ENCODE measurements at places on chromosomes 7 and 10.

DNA sequence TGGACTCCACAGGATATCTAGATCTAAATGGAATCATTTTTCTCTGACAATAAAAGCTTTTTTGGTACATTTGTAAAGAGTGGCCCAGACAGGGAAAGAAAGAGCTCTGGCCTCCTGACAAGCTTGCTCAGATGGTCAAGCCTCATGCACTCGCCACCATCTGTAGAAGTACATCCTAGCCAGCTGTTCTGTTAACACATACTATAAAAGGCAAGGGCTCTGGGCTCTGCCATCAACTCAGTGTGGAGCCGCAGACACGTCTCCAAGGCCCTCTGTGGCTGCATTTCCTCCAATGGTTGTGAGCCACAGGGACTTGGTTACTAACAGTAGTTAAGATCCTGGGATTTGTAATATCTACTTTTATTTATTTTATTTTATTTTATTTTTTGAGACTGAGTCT, 70.8 kb upstream of the KDM7A start:
- no peak for DNase-seq

DNA sequence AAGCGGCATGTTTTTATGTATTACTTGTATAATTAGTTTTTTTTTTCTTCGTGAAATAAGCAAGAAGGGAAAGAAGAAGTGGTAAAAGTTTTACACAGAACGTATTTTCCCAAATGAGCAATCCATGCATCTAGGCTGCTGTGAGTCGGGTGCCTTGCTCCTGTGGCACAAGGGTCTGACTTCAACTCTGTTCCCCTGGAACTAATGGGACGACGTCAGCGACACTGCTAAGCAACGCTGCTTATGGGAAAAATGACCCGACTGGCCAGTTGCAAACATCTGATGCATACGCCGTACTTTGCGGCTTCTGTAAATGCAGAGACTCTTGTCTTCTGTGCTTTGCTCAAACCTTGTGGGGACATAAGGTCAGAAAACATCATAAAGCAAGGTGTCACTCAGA, 66.3 kb downstream of the MPP7 start:
- no peak for DNase-seq

DNA sequence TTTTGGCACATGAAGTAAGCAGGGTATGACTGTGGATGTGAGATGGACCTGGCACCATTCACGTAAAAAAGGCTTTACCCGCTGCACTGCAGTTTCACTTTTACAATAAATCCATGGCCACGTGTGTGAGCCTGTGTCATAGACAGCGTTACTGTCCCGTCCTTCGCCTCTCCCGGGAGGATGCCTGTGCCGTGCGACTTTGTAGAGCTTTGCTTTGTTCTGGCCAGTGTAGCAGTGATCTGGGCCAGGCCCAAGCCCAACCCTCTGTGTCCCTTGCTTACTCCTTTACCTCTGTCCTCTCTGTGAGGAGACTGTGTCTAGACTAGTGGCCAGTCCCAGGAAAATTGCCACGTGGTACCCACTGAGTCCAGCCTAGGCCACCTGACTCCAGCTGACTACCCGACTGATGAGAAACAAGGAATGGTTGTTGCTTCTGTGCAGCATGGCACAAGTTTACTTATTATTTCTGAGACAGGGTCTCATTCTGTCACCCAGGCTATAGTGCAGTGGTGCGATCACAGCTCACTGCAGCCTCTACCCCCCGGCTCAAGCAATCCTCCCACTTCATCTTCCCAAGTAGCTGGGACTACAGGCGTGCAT, 48.1 kb downstream of the JAKMIP3 start:
- DNase-seq: no peak

GRCh38 chr7:44784364-44784763, 12.1 kb upstream of the PPIA start:
- no peak for DNase-seq

GRCh38 chr7:155188821-155189581, 108.7 kb upstream of the INSIG1 start:
- peak; percentile 46 for DNase-seq

GRCh38 chr10:109427411-109427810, 495.9 kb downstream of the XPNPEP1 start:
- no peak for DNase-seq

DNA sequence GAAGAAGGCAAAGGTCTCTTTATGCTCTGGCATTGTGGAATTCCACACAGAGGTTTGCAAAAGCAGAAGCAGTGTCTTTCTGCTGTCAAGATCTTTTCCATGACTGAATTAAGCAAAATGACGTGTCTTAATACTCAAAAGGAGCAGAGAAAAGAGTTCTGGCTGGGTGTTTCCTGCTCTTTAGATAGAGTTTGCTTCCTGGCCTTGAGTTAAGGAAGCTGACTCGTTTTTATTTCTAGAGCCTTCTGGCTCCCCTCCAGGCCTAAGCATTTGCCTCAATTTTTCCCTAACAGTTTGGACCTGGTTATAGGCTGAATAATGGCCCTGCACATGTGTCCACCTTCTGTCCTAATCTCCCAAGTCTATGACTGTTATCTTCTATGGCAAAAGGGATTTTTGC, 21.6 kb downstream of the TAS2R41 start:
- no peak for DNase-seq

DNA sequence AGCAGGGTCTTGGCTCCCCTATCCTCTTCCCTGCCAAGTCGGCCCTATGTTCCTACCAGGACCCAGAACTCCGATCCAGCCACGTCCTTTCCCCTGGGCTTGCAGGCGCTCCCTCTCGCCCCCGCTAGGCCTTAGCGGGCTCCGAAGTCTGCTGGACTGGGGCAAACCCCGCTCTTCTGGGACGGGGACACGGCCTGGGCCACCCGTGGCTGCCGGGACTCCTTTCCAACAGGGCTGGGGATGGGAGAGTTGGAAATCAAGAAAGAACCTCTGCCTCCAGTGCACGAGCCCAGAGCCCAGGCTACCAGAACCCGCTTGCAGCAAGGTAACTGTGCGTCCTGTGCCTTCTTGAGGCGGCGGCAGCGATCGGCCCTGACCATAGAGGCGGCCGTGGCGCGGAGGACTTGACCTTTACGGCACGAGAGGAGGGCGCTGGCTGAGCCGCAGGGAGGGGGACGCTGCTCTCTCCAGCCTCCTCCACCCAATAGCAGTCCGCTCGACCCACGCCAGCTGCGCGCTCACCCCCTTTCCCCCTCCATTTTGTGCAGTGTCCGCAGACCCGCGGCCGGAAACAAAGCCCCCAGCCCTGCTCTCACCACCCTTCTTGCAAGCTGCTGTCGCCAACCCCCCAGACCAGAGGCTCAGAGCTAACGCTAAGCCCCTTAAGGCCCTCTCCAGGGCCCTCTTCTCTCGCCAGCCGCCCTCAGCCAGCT, 7.0 kb upstream of the HOXA11 start:
- no peak for DNase-seq

GRCh38 chr10:111297351-111297848, 220.6 kb downstream of the ADRA2A start:
- peak; percentile 17 for DNase-seq

DNA sequence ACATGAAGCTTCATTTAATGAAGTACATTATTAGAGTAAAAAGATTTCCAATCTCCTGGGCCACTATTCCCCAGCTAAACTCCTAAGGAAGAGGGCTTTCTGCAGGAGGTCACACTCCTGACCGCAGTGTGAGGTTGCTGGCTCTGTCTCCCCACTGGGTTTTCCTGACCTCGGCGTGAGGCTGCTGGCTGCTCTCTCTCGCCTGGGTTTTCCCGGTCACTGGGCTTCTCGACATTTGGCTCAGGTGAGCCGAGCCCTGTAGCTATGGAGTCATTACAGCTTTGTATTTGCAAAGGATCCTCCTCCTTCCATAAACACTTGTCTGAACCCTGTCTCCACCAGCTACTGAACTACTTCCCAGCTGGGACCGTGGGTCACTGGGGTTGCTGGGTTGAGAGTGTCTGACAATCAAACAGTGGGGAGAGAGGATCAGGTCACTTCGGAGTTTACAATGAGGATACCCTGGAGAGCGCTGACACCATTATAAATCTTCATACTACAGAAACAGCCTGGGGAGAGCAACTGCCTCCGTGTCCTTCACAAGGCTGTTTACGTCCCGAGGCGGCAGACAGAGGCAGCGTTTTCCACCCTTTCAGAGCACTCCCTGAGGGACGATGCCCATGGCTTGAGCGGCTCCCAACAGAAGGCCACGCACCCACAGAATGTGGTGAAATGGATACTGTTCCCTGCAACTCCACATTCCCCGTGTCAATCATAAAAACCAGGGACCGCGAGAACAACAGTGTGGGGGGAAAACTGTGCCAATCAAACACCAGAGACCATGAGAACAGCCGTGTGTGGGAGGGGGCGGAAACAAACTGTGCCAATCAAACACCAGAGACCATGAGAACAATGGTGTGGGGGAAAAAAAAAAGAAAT, 226.2 kb downstream of the ZMYND11 start:
- DNase-seq: no peak

GRCh38 chr7:156002362-156003066, 190.3 kb upstream of the SHH start:
- no peak for DNase-seq

GRCh38 chr10:110670335-110670734, 26.2 kb downstream of the RBM20 start:
- DNase-seq: no peak

GRCh38 chr7:68725843-68726785, 872.2 kb upstream of the AUTS2 start:
- no peak for DNase-seq

- DNase-seq: no peak
Measured at GRCh38 chr7:87876869-87877234, 559 bp downstream of the DBF4 start.

GRCh38 chr7:35416568-35416967, 162.7 kb upstream of the TBX20 start:
- no peak for DNase-seq

- no peak for DNase-seq
Measured at GRCh38 chr10:71250405-71250804, 38.0 kb downstream of the UNC5B start.

DNA sequence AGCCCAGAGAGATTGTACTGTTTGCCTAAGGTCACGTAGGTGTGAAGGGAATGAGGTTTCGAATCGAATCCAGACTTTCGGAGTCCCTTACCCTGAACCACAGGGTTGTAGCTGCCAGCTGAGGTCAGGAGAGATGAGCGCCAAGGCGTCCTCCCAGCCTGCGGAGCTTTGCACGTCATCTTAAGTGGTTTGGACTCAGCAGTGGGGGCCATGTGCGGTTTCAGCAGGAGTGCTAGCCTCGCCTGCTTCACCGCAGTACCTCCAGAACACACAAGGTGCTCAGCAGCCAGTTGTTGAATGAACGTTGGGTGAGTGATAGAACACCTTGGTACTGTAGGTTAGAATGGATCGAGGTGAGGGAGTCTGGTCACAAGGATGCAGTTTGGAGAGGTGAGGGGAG, 74.9 kb upstream of the PPIF start:
- DNase-seq: no peak

- no peak for DNase-seq
Measured at GRCh38 chr10:133481086-133481643, 27.4 kb downstream of the SCART1 start.

DNA sequence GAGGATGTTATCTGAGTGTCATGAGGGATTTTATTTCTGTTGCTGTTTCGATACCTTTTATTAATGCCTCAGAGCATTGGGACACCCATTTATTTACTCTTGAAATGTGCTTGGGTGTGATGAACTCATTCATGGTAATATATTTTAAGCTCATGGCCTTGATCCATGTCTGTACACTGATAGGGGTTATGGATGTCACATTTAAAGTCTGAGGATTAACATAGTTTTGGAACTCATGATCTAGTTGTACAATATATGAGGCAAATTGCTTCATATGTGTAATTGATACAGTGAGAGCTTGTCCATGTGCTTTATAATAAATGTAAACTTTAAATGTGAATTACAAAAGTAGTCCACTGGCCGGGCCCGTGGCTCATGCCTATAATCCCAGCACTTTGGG, 23.0 kb upstream of the ZRANB1 start:
- no peak for DNase-seq

DNA sequence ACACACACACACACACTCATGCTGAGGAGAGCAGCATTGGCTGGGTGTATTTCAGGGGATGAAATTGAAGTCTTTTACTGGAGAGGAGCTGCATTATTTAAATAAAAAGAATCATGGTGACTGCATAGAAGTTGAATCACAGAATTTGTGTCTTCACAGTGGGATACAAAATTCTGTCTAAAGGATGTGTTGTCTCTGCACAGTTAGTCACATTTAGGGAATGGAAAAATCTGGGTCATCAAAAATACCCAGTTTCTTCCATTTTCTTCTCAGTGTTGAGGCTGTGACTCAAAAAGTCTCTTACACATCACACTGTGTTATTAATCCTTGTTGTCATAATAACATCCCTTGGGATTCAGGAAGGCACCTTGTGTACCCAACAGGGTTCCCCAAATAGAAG, 10.9 kb downstream of the PAPSS2 start:
- DNase-seq: no peak

- DNase-seq: no peak
Measured at GRCh38 chr7:23114896-23115295, 9.3 kb downstream of the KLHL7 start.

- DNase-seq: peak; percentile 65
Measured at GRCh38 chr7:105487579-105488571, 34.2 kb downstream of the PUS7 start.

GRCh38 chr10:129652521-129653201, 185.6 kb downstream of the MGMT start:
- DNase-seq: no peak

- DNase-seq: no peak
Measured at GRCh38 chr10:112311481-112311880, 28.3 kb downstream of the TECTB start.

- no peak for DNase-seq
Measured at GRCh38 chr10:13271552-13272163, 28.2 kb downstream of the PHYH start.

DNA sequence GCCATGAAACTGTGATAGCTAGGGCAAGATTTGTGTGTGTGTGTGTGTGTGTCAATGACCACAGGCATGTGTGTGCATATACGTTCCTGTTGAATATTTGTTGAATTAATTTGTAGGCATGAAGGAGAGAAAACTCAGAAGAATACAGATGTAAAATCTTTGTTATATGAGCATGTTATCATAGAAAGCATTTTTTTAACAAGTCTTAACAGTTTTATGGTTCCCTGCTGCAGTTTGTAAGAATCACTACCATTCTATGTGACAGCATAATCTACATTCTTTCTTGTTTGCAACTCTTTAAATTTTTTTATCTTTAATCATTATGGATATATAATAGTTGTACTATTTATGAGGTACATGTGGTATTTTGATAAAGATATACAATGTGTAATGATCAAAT, 130.3 kb downstream of the CD36 start:
- DNase-seq: no peak

DNA sequence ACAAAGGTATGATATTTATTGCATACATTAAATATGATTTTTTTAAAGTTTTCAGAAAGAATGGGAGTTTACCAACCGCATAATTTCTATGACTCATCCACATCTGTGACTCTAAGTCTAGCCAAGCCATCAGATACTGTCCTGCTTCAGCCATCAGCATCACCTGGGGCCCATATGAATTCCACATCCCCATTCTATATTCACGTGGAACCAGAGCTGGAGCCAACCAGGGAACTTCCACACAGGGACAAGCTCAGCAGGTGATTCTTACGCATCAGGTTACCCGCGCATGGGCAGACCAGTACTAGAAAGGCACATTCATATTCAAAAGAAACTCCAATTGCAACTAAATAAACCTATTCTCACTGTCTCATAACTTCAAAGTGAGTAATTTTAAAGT, 817.7 kb upstream of the IGFBP3 start:
- no peak for DNase-seq

Measured in AG04449 (cell line).